H1 (cell line): ENCODE measurements at places on chromosomes 3 and 15.

DNA sequence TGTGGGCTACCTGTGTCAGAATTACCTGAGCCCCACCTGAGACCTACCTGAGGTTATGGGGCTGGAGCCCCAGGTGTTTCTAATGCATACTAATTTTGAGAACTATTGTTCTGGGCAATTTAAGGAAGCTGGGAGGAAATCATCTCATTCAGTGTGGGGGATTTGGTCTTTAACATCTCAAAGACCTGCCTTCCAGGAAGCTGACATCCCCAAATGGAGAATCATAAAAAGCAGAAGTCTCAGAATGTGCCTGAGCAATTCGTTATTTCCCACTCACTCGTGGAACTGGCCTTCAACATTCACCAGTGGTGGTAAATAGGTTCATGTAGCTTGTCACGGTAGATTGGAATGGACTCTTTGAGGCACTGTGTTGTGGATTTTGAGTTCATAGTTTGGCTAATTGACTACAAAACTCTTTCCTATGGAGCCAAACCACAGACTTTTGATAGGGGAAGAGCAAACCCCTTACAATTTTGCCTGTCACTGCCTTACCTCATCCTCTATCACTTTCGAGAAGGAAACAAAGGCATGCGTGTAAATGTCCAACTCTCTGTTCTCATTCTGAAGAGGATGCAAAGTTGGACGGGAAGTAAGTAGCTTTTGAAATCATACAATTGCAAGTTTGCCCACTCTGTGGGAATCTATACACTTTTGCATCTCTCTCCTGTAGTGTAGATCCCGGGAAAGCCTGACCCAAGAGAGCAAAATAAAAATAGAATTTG, 521.0 kb upstream of the MDFIC2 start:
- no peak for DNase-seq

DNA sequence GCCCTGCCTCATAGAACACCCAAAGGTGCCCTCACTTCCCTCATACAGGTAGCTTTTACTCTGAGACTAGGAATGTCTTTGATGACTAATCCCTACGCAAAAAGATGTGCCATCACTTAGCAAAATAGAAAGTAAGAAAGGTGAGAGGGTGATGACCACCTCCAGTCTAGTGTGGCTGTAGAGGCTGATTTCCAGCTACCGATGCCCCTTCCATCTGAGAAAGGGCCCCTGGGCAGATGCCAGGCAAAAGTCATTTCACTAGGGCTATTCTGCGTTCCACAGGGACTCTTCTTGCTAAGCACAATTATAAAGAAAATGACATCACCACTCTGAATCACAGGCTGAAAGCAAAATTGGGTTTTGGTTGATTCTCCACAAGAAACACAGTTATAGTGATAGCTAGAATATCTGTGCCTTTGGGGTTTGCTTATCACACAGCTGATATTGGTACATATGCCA, 77.4 kb downstream of the RBPMS2 start:
- DNase-seq: no peak

DNA sequence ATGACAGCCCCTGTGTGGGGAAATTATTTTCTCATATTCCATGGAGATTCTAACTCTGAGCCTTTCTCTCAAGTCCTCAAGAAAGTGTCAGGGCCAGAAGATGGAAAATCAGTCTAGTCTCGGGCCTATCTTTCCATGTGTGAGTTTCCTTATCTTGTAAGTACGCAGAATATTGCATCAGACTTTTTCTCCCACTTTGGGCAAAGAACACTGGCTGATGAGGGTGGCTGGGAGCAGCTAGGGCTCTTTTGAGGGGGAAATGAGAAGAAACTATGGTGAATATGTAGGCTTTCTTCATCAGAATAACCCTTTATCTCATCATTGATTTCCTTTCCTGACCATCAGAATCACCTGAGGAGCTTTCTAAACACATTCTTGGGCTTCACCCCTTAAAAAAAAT, 264.0 kb downstream of the CLSTN2 start:
- DNase-seq: no peak

DNA sequence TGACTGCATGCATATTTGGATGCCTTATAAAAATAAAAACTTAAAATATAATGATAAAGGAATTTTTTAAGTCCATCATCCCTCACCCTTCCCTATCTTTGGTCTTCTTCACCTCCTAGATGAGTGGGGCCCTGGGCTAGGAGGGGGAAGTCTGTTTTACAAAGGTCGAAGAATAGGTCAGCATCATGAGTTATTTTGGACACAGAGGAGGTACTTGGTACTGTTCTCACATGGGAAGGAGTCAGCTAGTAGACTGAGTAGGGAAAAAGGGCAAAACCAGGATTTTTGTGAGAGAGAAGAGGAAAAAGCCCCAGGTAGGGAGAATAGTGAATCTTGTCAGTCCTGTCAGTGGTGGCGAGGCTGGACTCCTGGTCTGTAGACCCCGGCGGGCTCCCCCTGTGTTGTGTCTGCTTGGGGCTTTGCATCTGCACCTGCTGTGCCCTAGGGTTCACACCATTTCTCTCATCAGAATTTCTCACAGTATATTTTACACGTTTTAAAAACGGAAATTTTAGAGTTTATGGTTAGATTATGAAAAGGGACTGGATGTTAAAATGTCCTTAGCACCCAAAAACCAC, 17.2 kb downstream of the GCSAM start:
- no peak for DNase-seq

GRCh38 chr3:129344540-129345220, 66.0 kb downstream of the HMCES start:
- DNase-seq: no peak

DNA sequence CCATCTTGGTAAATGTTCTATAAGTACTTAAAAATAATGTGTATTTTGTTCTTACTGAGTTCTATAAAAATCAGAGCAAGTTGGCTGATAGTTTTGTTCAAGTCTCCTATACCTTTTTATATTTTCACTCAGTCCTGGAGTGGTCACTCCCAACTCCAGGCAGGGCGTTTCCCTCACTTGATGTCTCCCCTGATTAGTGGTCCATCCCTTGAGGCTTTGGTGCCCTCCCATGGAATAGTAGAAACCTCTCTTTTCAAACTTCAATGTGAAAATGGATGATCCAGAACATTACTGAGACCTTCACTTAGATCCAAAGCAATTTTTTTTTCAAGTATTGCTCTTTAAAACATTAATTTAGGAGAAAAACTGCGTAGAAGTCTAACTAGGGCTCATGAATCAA, 25.0 kb upstream of the SCN10A start:
- DNase-seq: no peak

DNA sequence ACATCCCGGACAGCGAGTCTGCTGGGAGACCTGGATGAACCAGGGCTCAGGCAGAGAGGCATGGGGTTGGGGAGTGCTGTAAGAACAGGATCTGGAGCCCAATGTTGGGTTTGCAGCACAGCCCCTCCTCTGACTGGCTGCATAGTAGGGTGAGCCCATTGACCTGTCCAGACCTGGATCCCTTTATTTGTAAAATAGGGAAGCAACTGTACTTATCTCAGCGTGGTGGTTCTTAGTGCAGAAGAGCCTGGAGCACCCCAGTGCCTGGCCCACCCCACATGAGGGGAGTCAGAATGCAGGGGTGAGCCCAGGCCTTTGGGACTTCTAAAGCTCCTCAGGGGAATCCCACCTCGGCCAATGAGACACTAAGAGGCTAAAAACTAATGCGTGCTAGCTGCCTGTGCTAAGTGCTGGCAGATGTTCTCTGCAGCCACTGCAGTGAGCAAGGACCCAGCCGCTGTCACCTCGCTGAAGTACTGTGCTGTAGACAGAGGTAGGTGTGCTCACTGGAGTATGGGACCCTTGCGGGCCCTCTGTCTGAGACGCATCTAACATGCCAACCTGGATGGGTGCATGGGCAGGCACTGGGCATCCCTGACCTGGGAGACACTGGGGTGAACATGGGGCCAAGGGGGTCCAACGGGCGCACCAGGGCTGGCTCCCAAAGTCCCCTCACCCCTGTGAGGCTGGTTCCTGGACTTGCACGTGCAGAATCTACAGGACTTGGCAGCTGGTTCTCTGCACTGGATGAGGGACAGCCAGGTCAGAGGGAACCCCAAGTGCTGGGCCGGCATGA, 95.6 kb downstream of the ATP10A start:
- peak; percentile 37 for DNase-seq

- no peak for DNase-seq
Measured at GRCh38 chr3:123090728-123091531, 24.1 kb downstream of the PDIA5 start.

GRCh38 chr3:123188058-123188457, 13.7 kb upstream of the SEC22A start:
- no peak for DNase-seq

GRCh38 chr15:75167588-75168350, 33.9 kb upstream of the C15orf39 start:
- no peak for DNase-seq

- no peak for DNase-seq
Measured at GRCh38 chr15:57495041-57495440, 96.7 kb upstream of the MYZAP start.

- DNase-seq: no peak
Measured at GRCh38 chr15:92376109-92376508, 17.6 kb upstream of the ST8SIA2 start.

- DNase-seq: no peak
Measured at GRCh38 chr3:15754047-15754446, 43.7 kb downstream of the ANKRD28 start.

GRCh38 chr3:190197346-190197763, 76.7 kb upstream of the P3H2 start:
- no peak for DNase-seq

DNA sequence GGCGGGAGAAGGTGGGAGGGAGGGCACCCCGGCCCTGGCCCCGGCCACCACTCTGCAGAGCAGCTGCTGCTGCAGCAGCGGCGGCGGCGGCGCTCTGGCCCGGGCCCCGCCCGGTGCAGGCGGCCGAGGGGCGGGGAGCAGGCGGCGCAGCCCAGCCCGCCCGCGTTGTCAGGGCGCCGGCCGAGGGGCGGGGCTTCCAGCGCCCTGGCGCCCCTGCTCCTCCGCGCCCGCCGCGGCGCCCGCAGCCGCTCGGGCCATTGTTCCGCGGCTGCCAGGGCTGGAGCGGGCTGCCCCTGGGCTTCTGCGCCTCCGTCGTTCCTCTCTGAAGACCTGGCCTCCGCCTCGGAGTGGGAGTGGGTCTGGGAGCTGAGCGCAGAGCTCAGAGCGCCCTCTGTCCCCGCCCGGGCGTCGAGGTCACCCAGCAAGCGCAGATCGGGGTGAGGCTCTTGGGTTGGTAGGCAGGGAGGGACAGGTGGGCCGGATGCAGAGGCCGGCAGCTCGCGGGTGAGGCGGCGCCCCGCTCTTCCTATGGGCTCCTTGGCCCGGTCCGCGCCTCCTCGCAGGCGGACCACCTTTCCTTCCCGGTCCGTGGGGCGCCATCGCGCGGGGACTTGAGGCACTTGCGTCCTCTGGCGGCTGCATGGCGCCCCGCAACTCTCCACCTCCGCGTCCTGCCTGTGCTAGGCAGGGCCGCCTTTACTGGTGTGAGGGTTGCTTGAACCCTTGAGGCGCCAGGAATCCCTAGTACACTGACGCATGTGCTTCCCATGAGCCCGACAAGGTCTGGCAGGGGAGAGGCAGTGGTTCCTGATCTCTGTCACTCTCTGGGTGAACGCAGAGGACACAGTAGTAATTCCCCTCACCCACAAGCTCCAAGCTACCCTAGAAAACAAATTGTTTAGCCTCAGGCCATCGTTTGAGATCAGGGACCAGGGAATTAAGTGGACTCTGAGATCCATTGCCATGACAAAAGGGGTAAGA, at the start of gene LPCAT4:
Gene LPCAT4, minus strand, starts transcription at position 96 of the 981 bp plus-strand sequence. CDS start 96 bp downstream, outside the sequence.
- DNase-seq: peak; percentile 87

DNA sequence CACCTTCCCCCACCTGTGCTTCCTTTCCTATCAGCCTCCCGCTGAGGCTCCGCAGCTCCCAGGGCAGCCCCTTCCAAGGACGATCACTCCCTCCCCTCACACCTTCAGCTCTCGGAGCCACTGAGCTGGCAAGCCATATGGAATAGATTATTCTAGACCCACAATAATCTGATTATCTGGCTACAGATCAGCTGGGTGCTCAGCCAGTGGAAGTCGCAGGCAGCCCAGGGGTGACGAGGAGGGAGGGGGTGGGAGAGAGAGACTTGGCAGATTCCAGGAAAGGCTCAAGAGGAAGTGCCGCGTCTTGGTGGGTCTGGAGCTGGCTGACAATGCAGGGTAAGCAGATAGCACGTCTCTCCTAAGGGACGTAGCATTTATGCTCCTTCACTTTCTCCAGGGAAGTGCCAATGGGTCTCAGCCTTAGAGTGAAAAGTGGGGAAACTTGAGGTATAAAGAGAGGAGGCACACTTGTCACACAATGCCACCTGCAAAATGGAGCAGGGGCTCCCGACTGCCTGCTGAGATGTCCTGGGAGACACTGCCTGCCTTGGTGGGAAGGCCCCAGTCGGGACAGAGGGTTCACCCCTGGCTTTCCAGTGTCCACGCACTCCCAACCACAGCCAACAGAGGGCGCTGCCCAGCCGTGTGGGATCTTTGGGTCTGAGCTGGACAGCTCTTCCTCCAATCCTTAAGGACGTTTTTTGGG, 9.4 kb upstream of the MESP1 start:
- DNase-seq: peak; percentile 99

DNA sequence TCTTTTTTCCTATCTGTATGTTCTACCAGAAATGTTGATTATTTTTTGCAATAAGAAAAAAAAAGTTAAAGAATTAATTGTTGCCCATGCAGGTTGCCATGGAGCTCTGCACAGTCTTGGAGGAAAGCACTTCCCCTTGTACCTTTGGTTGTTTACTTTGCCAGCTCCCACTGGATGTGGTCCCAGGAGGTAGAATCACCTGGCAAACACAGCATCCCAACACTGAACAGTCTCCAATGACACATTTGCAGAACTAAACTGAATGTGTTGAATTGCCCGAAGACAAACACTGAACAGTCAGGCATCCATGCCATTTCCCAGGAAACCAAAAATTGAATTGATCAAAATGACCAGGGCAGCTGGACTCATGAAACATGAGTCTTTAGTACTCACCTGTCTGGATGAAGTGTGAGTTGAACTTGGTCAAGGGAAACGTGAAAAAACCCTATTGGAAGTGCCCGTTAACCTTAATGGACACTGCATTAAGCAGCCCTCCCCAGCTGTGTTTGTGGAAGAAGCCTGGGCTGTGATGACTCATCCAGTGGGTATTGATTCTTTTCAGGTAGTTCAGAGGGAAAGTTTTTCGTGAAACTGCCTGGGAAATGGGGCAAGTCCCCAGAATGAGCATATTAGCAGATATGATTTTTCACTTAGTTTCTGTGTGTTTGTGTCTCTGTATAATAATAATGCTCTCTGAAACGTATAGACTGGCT, 284.7 kb upstream of the STT3B start:
- DNase-seq: no peak

DNA sequence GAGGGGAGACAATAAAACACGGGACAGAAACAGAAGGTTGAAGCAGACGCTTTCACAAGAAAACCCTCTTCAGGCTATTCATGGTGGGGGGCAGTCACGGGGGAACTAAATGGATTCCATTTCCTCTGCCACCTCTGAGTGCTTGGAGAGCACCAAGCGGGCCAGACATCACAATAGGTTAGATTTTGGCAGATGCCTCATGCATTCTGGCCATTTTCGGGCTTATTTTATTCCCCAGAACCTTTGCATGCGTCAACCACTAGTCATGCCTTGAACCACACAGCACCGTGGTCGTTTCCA, 82.2 kb downstream of the RORA start:
- DNase-seq: no peak

GRCh38 chr3:58659051-58659675, 7.4 kb downstream of the FAM3D start:
- DNase-seq: peak; percentile 55

GRCh38 chr3:40170395-40170794, 139.1 kb upstream of the EIF1B start:
- DNase-seq: no peak
